ENCODE measurements at places on chromosomes 11 and 22.

DNA sequence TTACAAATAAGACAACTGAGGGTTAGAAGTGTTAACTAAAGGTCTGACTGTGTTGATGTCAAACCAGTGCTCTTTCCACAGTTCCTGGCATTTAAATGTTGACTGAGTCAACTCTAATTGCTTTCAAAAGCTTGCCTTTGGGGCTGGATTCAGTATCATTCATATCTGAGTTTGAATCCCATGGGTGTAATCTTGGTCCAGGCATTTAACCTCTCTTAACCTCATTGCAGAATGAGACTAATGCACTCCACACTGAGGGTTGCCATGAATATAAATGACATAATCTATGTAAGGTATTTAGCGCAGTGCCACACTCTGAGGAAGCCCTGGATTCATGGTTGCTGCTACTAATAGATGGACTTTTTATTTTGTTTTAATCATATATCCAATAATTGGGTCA lies 274.3 kb downstream of the DDX10 start:
- no peak for DNase-seq

GRCh38 chr11:10496296-10496936 lies 41.4 kb downstream of the AMPD3 start:
- no peak for DNase-seq

GRCh38 chr22:48559647-48560388 lies 1267.9 kb downstream of the BRD1 start:
- DNase-seq = no peak

DNA sequence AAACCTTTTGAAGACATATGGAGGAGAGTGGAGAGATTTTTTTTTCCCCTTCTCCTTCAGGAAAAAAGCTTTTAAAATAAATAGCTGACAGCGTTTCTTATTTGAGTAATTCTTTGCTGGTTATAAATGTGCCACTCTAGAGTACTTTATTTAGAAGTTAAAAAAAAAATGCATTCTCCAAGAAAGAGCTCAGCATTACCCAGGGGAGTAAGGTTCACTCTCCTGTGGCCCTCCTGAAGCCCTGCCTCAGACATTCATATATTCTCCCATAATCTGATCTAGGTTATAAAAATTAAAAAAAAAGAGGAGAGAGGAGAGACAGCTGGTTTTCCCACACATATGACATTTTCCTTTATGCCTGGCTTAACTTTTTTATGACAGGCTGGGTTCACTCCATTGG lies 545.2 kb upstream of the CADM1 start:
- DNase-seq = no peak

- no peak for DNase-seq
Measured at GRCh38 chr11:93611836-93612677, 49.4 kb upstream of the CEP295 start.

DNA sequence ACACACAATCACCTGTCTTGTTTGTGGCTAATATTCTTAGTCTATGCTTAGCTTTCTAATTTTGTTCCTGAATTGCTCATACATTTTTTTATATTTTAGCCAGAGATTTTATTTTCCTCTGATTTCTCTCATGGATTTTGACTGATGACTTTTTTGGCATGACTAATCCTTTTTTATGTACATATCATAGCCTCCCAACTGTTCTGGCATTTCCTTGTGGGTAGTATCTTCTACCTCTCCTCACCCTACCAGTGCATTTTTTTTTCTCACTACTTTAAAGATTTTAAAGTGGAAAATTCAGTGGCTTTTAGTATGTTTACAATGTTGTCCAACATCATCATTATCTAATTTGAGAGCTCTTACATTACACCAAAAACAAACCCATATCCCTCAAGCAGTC lies 84.4 kb upstream of the TENM4 start:
- no peak for DNase-seq

- DNase-seq = peak; percentile 72
Measured at GRCh38 chr11:76234021-76234415, 27.7 kb upstream of the WNT11 start.

DNA sequence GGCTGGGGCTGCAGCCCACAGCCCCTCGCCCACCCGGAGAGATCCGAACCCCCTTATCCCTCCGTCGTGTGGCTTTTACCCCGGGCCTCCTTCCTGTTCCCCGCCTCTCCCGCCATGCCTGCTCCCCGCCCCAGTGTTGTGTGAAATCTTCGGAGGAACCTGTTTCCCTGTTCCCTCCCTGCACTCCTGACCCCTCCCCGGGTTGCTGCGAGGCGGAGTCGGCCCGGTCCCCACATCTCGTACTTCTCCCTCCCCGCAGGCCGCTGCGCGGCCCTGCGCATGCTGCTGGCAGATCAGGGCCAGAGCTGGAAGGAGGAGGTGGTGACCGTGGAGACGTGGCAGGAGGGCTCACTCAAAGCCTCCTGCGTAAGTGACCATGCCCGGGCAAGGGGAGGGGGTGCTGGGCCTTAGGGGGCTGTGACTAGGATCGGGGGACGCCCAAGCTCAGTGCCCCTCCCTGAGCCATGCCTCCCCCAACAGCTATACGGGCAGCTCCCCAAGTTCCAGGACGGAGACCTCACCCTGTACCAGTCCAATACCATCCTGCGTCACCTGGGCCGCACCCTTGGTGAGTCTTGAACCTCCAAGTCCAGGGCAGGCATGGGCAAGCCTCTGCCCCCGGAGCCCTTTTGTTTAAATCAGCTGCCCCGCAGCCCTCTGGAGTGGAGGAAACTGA lies 731 bp downstream of the GSTP1 start:
- DNase-seq = no peak

DNA sequence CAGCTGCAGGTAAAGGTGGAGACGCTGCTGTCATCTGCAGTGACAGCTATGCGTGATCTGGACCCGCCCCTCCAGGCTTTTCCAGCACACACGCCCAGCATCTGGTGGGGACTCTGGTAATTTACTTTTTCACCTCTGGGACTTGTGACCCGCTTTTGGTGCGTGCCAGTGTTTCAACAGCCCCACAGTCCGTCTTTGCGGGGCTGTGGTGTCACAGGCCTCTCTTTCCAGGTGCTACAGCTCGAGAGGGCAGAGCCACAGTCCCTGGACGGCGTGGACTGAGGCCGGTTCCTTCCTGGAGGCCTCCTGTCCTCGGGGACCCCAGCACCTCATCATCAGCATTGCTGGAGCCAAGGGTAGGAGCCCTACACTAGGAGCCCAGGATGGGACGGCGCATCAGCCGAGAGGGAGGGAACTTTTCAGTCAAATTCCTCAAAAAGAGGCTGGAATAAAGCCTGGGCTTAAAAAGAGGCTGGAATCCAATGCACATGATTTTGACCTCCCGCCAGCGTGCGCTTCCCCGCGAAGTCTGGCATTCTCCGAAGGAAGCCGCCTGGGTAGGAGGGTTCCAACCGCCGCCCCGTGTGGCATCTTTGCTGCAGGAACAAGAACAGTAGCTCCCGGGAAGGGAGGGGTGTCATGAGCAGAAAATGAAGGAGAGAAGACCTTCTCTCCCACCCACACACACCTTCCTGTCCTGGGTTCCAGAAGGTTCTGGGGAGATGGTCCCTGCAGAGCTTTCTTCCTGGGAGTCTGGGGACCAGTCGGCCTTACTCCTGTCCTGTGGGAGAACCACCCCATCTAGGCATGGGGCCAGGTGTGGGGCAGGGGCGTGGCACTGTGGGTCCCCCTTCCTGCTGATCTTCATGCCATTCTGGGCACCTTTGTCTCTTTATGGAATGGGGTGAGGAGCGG lies 25.7 kb upstream of the KRTAP5-7 start:
- DNase-seq = no peak

DNA sequence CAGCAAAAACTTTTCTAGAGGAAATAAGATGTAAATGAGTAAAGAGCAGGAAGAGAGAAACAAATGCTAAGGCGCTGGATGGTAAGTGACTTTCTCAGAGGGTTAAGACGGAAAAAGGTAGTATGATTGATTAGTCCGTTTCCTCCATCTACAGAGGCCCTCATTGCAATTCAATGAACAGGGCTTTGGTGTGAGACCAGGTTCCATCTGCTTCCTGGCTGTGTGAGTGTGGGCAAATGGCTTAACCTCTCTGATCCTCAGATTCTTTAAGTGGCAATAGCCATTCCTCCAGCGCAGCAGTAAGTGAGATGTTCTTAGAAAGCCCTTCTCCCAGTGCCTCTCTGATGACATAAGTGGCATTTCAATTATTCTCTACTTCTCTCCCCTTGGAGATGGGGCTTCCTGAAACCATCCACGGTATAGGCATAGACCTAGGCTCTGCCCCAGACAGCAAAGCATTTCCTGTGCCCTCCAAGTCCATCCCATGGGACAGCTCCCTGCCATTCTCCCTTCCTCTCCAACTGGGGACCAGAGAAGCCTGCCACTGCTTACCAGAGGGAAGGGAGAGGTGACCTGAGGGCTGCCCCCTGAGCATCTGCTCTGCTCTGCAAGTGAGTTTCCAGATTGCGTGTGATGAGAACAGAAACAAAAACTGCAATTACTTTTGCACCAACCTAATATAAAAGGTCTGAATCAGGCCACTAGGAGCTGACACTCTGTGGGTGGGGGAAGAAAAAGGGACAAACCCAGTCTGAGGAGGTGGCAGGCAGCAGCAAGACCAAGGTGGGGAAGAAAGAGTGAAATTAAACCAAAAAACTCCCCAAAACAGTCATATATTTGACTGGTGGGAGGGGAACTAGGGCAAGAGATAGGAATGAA lies 12.7 kb upstream of the CD44 start:
- DNase-seq = no peak
